ENCODE measurements at places on chromosomes 2 and 18.
A peak's percentile ranks its signal among the peaks of the same experiment; 100 is the strongest.

DNA sequence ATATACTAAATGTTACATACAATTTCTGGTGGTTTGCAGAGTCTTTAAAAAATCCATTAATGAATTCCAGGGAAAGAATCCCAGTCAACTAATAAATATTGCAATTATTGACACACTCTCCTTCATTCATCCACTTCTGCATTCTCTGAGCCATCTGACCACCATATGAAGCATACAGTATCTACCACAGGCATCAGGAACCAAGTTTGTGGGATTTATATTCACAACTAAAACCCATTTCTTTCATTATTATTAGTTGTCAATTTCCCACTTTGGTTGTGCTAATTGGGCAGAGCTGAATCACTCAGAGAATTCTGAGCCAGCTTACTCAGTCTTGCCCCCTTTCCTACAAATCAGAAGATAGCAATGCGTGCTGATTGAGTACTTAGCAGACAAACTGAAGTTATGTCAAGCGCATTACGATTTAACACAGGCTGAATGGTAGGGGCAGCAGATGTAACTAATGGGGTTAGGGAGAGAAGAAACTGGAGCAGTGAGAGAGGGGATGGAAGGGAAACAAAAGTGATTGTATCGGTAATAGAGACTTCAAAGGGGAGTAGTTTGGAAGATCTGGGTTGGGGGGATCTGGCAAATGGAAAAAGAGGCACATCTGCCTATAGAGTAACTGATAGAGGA, 52.3 kb downstream of the ZEB2 start:
- DNase-seq, result no peak

GRCh38 chr2:9145109-9145751, 61.4 kb upstream of the ASAP2 start:
- peak; percentile 37 for DNase-seq

DNA sequence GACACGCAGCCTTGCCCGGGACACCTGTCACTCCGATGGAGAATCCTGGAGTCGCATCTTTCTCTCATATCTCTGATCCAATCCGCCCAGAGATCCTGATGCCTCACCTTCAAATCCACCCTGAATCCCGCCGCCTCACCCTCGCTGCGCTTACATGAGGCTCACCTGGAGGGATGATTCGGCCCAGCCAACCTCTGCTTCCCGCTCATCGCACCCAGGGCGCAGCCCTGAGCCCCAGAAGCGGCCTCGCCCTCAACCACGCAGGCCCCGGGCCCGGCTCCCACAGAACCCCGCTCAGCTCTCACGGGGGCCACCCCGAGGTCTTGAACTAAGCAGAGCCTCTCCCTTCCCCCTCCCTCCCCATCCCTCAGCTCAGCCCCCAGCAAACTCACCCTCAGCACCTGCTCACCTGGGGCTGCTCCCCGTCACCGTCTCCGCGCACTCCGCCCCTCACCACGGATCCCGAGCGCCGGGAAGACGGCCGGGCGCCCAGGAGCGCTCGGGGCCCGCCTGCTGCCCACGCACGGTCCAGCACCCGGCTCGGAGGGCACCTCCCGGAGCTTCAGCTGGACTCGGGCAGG, 160.0 kb downstream of the NDUFA10 start:
- no peak for DNase-seq

DNA sequence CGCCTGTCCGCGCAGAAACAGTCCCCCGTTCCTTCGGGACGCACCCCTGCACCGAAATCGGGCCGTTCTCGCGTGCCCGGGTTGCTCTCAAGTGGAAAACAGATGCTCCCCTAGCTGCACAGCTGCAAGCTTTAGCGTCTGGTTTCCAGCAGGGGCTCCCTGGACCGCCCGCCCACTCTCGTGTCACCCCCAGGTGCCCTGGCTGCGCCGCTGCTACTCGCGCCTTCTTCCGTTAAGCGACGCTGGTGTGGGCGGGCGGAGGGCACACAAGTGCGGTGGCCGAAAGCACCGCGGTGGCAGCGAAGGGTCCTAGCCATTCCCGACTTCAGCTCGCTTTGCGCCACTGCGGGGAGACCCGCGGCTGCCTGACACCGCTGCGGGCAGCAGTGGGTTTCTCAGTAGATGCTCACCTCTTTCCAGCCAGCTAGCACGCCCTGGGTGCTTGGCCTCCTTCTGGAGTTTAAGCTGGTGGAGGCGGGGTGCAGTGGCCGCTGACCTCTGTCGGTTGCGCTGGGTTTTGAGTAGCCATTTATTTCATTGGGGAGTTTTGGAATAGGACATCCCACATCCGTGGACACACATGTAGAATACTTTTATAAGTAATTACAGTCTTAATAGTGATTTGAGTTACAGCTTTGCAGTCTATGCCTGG, 806 bp downstream of the ZNF407 start:
- DNase-seq, result no peak

GRCh38 chr18:1252534-1252933, 347.9 kb downstream of the ADCYAP1 start:
- DNase-seq, result no peak

GRCh38 chr2:206004004-206004693, 81.8 kb downstream of the INO80D start:
- no peak for DNase-seq

DNA sequence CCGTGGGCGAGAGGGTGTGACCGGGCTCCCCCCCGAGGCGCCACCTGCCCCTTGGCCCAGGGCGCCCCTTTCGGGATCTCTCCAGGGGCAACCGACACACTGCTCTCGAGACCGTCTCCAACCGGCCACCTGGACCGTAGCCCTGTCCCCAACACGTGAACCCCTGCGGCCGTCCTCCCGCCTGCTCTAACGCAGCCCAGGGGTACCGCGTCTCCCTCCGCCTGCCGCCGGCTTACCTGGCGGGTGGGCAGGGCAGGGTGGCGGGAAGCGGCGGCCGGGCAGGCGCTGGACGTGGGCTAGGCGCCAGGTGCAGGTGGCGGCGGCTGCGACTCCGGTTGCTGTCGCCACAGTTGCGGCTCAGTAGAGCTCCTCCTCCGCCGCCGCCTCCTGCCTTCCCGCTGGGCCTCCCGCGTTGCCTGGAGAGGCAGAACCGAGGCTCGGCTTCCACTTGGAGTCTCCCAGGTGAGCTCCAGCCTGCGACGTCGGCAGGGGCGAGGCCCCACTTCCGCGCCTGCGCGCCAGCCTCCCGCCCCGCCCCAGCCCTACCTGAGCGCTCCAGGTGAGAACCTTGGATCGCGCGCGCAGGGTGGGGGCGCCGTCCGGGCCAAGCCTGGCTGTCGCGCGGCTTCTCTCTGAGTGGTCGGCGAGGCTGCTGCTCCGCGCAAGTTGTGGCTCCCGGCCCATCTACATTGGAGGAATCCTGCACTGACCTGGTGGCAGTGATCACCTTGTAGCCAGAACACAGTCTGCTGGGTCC, at the start of gene GALNT3:
TSS of gene GALNT3 (minus strand) at position 469 of the 757 bp plus-strand sequence. CDS start 23,547 bp downstream, outside the sequence.
- no peak for DNase-seq

GRCh38 chr18:74745633-74746403, 148.1 kb downstream of the ZNF407 start:
- DNase-seq, result peak; percentile 19

GRCh38 chr2:55460562-55460961, 40.9 kb upstream of the CCDC88A start:
- DNase-seq, result peak; percentile 3

DNA sequence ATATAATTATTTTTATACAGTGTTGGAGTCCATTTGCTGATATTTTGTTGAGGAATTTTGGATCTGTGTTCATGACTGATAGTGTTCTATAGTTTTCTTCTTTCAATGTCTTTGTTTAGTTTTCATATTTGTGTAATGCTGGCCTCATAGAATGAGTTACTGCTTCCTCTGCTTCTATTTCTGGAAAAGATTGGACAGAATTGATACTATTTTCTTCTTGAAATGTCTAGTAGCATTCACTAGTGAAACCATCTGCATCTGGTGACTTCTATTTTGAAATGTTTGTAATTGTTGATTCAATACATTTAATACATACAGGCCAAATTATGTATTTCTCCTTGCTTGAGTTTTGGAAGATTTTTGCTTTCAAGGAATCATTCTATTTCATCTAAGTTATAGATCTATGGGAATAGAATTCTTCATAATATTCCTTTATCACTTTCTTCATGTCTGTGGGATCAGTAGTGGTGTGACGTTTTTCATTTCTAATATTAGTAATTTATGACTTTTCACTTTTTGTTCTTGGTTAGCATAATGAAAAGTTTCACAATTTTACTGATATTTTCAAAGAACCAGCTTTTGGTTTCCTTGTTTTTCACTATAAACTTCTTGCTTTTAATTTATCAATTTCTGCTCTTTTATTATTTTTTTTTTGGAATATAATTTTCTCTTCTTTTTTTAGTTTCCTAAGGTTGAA, 509.9 kb upstream of the VRK2 start:
- no peak for DNase-seq

DNA sequence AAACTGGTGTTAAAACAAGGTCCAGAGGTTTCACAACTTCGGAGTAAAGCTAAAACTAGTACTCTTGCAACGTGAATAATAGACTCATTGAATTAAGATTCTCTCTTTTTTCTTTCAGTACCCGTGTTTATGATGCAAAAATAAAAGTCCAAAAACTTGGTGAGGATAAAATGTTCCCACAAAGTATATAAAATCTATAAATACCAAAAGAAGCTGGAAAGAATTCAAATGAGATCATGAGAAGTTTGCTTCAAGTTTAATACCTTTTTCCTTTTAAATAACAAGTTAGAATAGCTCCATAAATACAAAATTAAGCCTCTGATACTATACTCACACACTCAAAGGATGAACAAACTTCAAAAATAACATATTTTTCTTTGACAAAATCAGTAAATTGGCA, 34.0 kb downstream of the METTL4 start:
- no peak for DNase-seq

- DNase-seq, result no peak
Measured at GRCh38 chr18:77004555-77005380, 127.8 kb downstream of the MBP start.

DNA sequence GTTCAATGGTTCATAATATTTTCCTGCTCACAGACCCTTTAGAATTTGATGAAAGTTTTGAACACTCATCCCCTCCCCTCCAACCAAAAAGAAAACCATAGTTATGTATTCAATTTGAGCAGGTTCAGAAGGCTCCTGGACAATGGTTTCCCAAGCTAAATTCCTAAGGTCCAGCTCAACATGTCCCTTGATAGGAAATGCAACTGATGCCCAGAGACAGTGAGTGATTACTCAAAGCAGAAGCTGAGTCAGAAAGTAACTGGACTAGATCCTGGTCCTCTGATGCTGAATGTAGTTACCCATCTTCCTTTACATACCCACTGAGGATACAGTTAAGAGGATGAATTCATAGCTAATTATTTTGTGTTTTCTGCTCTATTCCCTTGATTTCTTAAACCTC, 218.9 kb upstream of the NCKAP5 start:
- peak; percentile 40 for DNase-seq

DNA sequence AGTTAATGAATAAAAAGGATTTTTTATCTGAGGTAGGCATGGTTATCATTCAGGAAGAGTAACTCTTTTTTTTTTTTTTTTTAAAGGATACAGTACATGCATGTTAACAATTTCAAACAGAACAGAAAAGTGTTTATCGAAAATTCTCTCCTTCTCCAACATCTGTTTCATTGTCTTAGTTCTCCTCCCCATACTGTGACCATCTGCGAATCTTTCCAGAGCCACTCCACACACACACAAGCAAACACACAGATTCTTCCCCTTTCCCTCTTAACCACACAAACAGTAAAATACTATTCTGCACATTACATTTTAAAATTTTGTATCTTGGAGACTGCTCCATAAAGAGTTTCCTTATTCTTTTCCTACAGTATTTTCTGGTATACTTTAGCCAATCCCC, 38.0 kb downstream of the NPC1 start:
- DNase-seq, result no peak

GRCh38 chr18:79422022-79422782, 26.5 kb downstream of the NFATC1 start:
- DNase-seq, result peak; percentile 38

GRCh38 chr2:102540882-102541281, 67.9 kb downstream of the SLC9A4 start:
- no peak for DNase-seq

DNA sequence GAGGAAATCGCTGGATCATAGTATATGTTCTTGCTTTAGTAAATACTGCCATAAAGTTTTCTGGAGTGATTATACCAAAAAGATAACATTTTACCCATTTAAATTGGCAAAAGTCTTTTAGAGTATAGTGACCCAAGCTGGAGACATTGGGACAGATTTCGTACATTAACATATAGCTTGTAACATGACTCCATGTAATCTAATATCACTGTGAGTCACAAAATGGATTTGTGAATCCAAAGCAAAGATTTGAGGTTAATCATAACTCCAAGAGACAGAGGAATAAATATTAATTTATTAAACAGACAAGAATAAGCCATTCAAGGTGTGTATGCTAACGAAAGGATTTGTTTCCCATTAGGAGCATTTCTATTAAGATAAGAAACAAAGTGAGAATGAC, 45.0 kb upstream of the RMP24 start:
- no peak for DNase-seq

DNA sequence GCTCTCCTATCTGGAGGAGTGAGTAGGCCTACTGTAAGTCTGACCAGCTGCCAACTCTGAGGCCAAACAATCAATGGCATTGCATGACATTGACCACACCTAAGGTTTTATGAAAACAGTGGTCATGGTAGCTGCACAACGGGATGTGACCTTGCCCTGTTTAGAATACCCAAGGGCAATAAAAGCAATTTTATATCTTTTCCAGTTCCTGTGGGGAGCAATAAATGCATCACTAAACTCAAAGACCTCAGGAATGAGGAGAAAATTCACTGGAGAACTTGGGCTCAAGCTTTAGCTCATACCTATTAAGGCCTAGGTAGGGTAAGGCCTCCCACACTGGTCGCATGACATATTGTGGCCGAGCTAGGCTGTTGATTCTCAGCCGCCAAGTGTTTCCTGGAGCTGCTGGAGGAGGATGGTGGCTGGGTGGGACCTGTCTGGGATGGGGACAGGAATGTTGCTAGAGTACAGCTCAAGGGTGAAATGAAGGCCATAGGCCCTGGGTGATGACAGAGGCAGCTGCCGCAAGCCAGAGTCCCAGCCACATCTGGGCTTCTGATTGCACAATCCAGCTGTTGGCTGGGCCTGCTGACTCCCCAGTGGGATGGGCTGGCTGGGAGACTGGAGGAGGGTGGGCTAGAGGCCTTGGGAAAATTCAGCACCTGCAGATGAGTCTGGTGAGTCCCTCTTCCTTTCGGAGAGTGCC, 313.7 kb downstream of the CYP26B1 start:
- peak; percentile 78 for DNase-seq

DNA sequence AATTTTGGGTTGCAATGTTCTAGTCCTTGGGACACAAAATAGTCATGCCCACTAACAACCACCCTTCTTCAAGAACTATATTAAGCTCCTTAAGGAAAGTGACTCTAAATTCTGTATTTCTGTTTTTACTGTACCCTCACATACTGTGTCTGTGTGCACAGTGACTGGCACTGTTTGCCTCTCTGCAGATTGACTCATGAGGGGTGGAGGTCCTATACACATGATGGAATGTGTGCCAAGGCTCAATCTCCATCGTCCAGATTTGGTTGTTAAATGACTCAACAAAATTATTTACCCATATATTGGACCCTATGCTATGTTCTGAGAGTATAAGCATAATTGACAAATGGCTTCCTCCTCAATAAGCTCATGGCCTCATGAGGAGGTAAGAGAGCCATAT, 126.6 kb upstream of the CWC22 start:
- no peak for DNase-seq

GRCh38 chr2:23926750-23927571, at the start of gene ATAD2B:
Gene ATAD2B (minus strand): TSS chr2:23927123. CDS start chr2:23926770, 353 bp downstream.
- peak; percentile 89 for DNase-seq

GRCh38 chr2:96157649-96158553, 12.7 kb upstream of the DUSP2 start:
- DNase-seq, result no peak

- peak; percentile 24 for DNase-seq
Measured at GRCh38 chr2:158970241-158970751, 1.9 kb downstream of the TANC1 start.

Data from GM04504 (cell line).